ENCODE measurements at places on chromosomes 12 and 14.

GRCh38 chr14:53054457-53054856, 98.7 kb downstream of the DDHD1 start:
- no peak for DNase-seq

DNA sequence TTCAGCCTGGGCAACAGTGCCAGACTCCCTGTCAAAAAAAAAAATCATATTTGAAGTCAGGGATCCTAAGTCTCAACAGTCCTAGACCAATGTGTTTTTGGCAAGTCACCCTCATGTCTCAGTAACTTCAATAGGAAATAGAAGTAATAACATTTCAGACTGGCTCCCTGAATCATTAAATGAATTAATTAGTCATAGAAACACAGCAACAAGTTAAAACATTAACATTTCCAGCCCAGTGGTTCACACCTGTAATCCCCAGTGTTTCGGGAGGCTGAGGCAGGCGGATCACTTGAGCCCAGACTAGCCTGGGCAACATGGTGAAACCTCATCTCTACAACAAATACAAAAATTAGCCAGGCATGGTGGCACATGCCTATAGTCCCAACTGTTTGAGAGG, 125.2 kb downstream of the GTF2A1 start:
- DNase-seq = no peak

DNA sequence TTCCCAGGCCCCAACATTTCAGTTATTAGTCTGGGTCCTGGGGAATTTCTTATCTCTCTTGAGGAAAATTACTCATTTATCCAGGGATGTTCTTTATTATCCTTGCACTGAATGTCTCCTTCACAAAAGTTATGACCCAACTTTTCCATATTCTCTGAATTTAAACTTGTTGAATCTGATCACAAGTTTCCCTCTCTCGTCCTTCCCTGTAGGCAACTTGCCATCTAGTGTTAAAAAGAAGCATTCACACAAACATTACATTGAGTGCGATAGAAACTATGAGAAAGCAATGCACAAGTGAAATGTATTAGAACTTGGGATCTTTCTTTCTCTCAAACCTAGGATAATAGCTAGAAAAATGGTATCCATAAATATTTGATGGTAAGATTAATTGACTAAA, 608.4 kb downstream of the FSCB start:
- DNase-seq = peak; percentile 68

- DNase-seq = no peak
Observed at GRCh38 chr12:47155457-47156166, 75.9 kb upstream of the AMIGO2 start.

GRCh38 chr12:97275728-97276590, 186.6 kb upstream of the RMST start:
- DNase-seq = peak; percentile 14

DNA sequence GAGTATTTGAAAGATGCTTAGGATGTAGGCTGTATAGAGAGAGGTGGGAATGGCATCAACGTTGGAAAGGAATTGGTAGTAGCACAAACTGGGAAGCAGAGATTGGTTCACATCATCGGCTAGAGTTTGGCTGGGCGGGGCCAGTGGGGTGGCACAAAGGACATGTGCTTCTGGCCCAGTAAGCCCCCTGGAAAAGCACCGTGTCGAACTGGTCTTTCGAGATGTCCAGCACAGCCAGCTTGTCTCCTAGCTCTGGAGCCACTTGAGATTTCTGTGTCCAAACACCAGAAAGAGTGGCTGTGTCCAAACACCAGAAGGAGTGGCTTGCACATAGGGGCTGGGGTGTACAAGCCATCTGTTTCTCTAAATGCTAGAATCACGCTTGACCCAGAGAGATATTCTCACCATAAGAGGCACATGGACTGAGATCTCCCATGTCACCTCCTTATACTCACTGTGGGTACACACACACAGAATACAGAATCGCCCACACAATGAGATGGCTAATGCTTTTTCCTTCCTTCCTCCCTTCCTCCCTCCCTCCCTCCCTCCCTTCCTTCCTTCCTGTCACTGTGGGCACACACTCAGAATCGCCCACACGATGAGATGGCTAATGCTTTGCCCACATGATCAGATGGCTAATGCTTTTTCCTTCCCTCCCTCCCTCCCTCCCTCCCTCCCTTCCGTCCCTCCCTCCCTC, 41.8 kb upstream of the KCNK13 start:
- no peak for DNase-seq

DNA sequence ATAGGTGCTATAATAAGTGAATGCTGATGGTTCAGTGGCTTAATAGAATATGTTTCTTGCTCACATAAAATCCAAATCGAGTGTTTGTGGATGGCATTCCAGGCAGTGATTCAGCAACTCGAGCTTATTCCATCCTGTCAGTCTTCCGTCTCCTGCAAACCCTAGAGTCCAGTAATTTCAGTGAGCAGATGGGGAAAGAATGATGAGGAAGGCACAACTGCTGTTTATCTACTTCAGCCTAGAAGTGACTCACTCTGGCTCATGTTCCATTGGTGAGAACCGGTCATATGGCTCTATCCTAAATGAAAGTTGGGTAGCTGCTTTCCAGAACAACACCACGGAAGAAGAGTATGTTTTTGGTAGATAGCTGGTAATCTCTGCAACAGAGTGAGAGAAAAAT, 421.8 kb upstream of the PDE3A start:
- DNase-seq = no peak

DNA sequence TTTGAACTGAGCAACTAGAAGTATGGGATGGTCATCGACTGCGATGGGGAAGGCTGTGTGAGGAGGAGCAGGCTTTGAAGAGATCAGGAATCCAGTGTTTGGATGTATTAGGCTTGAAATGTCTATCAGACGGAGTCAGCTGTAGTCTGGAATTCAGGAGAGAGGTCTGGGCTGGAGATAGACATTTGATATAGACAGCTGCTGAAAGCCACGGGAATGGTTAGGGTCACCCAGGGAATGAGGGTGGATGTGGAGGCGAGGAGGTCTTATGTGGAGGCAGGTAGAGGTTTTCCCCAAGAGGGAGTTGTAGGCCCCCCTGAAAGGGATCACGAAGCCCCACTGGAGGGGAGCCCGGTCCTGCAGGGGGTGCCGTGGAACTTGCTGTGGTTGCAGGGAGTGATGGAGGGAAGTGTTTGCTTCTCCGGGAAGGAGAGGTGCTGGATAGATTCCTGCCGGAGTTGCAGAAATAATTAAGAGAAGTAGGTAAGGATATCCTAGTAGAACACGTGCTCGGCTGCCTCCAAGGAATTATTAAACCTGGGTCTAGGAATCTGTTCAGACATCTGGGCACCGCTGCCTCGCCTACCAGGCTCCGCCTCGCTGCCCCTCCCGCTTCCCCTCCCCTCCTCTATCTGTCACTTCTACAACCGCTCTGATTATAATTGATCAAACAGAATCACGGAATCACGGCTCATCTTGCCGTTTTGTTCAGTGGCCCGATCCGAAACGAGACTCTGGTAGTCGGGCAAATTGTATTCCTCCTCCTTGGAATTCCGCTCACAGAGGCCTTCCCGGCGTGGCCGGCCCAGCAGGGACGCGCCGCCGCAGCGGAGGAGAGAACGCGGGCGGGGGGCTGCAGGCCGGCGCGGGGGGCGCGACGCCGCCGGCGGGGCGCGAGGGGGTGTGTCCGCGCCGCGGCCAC, 826 bp upstream of the CACNA1C start:
- no peak for DNase-seq

DNA sequence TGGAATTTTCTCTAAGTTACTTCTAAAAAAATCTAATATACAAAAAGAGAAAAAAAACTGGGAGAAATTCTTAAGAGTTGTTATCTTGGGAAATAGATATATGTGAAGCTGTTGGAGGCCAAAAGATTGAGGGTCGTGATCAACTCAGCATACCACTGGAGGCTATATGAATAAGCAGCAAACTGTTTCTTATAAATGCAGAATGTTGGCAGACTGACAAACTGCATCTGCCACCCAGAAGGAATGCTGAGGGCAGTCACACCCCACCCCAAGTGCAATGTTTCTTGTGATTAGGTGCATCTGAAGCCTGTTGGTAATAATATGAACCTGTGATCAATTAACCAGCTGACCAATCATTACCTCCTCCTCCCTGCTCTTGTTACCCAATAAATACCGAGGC, 818.6 kb upstream of the MGAT4C start:
- no peak for DNase-seq

GRCh38 chr12:15453613-15454012, 131.3 kb downstream of the PTPRO start:
- DNase-seq = no peak

GRCh38 chr12:69105101-69105962, 134.0 kb upstream of the CPSF6 start:
- DNase-seq = no peak

DNA sequence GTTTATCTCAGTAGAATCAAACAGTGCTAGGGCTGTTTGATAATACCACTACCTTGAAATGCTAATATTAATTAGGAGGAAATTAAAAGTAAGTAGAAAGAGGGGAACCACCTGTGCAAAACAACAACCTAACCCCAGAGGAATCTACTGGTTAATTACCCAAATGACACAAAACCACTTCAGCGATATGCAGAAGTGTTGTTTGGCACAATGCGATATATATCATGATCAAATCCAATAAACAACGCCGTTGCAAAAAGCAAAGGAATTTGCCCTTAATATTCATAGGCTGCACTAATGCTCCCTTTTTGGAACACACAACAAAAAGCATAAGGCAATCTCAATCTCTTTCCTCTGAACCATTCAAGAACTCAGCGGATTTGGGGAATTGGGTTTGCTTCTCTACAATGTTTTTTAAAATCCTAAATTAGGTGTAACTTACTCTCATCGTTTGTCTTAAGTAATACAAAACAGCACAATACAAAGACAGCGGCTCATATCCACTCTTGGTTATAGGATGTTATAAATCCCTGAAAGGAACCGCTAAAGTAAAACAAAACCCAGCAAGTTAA, 1.5 kb downstream of the MAP4K5 start:
- no peak for DNase-seq

GRCh38 chr14:91125271-91125660, 11.4 kb downstream of the DGLUCY start:
- no peak for DNase-seq

DNA sequence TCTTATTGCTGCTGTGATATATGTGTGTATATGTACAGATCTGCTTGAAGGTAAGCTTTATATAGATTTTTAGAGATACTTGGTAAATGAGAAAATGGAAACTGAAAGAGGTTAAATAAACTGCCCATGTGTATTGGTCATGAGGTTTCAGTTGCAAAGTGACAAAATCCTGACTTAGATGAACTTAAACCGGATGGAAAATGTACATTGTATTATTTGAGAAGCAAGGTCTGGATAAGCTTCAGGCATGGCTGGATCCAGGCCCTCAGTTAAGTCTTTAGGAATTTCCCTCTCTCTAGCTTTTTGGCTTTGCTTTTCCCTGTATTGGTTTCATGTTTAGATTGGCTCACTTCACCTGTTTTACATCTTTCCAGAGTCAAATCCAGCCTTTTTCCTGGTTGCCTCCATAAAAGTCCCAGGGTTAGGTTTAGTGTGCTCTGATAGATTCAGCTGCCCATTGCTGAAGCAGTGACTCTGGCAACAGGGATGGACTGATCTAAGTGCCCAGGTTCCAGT, 21.0 kb upstream of the MAP1LC3B2 start:
- no peak for DNase-seq

DNA sequence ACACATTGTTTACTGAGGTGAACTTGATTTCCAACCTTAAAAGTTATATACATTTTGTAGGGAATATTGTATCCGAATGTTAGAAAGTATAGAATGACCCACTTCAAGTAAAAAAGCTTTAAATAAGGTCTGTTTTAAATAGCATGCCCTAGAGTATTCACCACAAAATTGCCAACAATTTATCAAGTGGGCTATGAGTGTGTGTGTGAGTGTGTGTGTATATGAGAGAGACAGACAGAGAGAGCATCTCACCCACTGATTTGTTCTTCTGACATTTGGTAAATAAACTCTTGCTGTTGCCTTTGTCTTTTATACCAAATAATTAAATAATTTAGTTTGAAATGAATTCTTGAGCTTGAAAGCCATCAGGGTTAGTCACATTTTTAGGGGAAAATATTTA, 29.8 kb upstream of the RAP1B start:
- DNase-seq = no peak

Measured in SK-MEL-5 (cell line).